Astrocyte of the hippocampus (primary cell): ENCODE measurements at places on chromosomes 2 and 18.
A peak's percentile ranks its signal among the peaks of the same experiment; 100 is the strongest.

DNA sequence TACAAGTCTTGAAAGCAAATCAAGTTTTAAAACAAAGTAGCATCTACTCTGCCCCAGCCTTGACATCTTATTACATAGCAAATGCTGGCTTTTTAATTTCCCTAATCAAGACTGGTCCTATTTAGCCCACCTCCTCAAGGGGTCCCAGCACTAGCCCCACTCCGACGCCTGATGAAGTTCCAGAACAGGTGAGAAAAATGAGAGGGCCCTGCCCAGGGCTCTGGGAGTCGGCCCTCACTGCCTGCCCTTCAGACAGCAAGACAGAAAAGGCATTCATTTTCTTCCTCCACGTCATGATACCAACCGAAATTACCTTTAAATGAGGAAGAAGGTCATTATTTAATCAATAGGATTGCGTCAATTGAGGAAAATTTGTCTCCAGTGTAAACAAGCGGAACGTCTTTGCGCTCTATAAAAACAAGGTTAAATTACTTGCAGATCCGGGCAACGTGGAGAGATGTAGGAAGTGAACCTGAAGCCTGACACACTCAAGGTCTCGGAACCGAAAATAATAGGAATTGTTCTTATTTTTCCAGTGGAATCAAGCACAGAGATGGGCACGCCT lies 170.6 kb upstream of the PKDCC start:
- no peak for DNase-seq

DNA sequence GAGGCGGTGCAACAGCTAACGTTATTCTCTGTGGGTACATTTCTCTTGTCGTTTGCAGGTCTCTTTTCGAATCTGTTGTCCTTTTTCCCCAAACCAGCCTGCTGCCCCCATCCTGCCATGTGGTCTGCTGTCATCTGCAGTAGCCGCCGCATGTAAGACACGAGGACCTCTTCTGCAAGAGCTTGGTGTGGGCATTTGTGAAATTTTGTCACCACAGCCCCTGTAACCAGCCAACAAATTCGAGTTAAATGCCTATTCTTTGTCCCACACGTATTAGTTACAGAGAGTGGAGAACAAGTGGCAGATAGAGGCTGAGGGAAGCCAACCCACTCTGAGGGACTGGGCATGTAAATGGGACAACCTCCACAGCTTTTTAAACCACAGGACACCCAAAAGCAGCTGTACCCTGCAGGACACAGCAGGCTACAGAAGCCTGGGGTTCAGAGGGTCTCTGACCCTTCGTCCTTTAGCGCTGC lies 35.0 kb downstream of the ITGA6 start:
- DNase-seq, result no peak

DNA sequence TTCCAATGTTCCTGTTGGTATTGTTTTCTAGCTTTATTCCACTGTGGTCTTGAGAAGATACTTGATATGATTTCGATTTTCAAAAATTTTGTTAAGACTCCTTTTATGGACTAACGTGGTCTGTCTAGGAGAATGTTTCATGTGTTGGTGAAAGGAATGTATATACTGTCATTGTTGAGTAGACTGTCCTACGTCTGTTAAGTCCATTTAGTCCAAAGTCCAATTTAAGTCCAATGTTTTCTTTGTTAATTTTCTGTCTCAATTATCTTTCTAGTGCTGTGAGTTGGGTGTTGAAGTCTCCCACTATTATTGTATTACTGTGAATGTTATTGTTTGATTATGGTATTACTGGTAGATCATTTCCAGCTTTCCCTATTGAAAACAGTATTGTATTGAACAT lies 55.8 kb upstream of the TTC27 start:
- no peak for DNase-seq

DNA sequence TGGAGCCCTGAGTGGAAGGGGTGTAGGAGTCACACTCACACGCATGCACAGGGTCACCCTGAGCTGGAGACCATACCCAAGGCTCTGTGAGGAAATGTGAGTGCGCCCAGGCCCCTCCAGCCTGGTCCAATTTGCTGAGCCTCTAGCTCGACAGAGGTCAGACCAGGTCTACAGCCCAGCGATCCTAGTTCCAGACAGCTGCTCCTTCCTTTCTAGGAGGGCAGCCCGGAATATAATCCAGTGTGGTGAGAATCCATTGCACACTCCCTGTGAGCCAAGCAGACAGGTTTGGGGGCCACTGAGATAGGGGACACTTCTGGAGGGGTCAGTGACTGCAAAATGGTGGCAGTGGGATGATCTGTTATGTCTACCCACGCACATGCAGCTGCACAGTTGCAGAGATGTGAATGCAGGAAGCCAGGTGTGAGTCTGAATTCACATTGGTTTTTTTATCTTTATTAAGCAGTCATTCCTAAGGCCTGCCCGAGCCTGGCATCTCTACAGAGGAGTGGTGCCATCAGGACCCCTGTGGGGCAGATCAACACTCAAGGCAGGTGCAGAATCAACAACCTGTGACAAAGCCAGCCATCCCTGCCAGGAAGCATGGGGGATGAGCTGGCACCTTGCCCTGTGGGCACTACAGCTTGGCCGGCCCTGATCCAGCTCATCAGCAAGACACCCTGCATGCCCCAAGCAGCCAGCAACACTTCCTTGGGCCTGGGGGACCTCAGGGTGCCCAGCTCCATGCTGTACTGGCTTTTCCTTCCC lies at the start of gene GPR148:
Gene GPR148 (plus strand): TSS at position 522 of the 768 bp plus-strand sequence. CDS start 82 bp downstream, at position 604.
- no peak for DNase-seq

DNA sequence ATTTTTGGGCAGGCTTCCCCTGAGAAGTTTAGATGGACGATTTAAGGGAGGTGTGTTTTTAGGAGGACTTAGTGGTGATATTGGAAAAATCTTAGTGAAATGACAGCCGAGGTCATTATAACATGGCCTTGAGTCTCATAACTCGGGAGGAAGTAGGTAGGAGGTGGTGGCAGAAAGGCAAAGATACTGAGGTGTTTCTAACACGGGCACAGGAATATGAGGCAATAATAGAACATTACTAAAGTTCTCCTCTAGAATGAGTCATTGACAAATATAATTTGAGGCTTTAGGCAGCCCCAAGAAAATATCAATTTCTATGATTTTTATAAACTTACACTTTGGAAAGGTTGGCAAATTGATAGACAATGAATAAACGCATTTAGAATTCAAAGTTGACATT lies 146.1 kb upstream of the ZEB2 start:
- no peak for DNase-seq

DNA sequence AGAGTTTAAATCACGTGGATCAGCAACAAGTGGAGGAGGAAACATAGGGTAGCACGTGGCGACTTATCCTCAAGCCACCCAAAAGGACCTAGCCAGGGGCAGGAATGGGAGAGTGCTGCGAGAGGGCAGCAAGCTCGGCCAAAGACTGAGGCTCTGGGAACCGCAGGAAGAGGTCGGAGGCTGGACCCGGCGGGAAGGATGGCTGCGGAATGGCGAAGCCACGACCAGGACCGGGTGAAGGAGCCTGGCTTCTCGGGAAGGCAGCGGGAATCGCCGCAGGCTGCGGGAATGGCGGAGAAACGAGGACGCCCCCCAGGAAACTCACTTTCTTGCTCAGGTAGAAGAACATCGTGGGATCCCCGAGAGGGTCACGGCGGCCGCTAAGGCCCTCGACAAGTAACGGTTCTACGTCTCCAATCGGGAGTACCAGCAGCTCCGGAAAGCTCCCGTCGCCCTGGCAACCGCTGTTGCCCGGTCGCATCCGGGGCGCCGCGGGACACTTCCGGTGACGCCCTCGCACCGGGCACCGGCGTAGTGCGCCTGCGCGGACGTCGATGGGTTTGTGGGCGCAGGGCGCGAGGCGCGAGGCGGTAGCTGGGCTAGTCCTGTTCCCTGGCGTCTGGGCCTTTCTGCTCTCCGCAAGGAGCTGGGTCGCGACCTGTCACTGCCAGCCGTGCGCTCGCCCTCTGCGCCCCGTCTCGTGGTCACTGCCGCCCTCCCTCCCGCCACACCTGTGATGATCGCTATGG lies at the start of gene WDR35:
Gene WDR35 (minus strand): TSS at position 439 of the 749 bp plus-strand sequence. CDS start 90 bp downstream, at position 349.
- DNase-seq, result peak; percentile 97

- DNase-seq, result no peak
Measured at GRCh38 chr18:46337271-46337670, 233.1 kb downstream of the HAUS1 start.

GRCh38 chr18:6592522-6592921 lies 137.0 kb upstream of the ARHGAP28 start:
- DNase-seq, result no peak

GRCh38 chr2:218860950-218861381 lies 1.4 kb downstream of the WNT6 start:
- peak; percentile 54 for DNase-seq

DNA sequence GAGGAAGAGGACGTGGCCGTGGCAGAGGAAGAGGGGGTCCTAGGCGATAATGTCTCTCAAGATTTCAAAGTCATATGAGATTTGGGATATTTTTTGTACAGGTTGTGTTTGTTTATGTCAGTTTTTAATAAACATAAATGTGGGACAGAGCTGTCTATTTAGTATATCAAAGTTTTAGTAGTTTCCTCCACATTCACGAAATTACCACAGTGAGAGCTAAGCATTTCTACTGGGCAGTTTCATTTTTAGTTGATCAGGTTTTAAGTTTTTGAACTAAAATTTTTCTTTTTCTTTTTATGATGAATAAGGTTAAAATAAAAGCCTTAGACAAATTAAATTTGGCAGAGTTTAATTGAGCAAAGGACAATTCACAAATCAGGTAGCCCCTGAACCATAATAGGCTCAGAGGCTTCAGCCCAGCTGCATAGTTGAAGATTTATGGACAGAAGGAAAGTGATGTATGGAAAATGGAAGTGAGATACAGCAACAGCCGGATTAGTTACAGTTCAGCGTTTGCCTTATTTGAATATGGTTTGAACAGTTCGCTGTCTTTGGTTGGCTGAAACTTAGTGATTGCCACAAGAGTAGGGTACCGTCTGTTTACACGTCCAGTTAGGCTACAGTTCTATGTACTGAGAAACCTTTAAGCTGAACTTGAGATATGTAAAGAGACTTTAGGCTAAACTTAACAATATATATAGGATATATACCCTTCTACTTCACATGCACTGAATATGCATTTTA lies 17.1 kb downstream of the SNRPD1 start:
- no peak for DNase-seq

DNA sequence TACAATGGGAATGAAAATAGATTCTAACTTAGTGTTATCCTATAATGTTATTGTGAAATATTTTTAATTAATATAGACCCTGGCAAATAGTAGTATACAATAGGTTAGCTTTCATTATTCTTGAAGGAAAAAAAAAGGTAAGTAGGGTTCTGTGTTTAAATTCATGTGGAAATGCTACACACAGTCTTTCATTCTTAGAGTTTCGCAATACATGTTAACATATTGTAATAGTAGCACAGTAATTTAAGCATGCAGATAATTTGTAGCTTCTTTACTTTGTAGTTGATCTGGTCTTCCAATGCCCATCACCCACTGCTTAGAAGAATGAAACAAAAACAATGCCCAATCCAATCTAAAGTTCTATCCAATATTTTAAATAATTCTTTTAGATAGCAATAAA lies 54.8 kb upstream of the MSTN start:
- DNase-seq, result no peak

GRCh38 chr2:58812771-58813344 lies 571.7 kb upstream of the FANCL start:
- no peak for DNase-seq

- DNase-seq, result peak; percentile 60
Measured at GRCh38 chr2:6914828-6915227, 2.4 kb upstream of the RNF144A start.

GRCh38 chr2:111679202-111679601 lies 204.8 kb downstream of the ANAPC1 start:
- DNase-seq, result no peak

DNA sequence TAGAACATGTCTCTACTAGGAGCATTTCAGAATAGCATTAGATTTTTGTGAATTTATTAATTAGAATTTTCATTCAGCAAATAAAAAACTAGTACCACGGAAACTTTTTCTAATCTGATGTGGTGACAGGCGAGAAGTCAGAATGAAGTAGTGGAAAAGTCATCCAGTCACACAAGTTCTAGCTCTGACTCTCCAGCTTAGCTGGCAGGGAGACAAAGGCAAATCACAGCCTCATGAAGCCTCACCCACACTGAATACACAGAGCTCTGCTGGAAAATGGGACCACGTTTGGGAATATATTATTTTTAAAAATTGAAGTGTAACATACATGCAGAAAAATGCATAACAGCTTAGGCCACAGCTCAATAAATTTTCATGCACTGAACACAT lies 86.1 kb downstream of the L3MBTL4 start:
- DNase-seq, result peak; percentile 11

GRCh38 chr2:12341920-12342319 lies 374.8 kb upstream of the TRIB2 start:
- no peak for DNase-seq

GRCh38 chr2:4499316-4500030 lies 796.1 kb downstream of the DCDC2C start:
- DNase-seq, result no peak

DNA sequence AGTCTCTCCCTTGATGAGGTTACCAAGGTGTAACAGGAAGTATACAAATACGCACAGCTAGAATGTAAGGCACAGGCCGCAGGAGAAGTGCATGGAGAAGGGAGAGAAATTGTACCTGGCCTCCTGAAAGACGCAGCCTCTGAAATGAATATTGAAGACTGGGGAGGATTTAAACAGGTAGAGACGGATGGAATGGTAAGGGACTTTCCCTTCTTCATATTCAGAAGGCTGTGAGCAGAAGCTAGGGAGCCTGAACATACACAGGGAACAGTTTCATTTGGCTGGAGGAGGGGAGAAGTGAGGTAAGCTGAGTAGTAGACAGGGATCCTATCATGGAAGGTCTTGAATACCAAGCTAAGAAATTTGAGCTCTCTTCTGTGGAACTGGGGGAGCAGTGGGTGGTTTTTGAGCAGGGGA lies 112.7 kb downstream of the ANKRD44 start:
- DNase-seq, result no peak

DNA sequence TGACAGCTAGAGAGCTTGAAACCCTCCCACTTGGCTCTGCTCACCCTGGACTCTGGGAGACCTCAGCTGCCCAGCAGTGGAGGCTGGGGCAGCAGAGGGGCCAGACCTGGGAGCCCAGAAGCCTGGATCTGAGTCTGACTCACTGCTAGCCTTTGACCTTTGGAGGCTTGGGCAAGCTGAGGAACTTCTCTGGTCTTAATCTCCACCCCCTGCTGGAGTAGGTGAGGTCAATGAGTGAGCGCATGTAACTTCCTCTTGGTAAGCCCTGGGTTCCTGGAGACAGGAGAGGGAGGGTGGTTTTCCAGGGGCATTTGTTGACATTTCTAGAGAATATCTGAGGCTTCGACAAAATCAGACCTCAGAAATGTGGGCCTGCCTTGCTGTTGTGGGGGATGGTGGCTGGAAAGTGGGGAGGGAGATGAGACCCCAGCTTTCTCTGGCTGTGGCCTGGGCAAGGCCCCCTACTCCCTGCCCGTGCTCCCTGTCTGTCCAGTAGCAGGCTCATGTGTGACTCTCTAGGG lies 73.0 kb upstream of the YWHAQ start:
- DNase-seq, result peak; percentile 48

GRCh38 chr18:55346387-55346786 lies 241.6 kb downstream of the TCF4 start:
- DNase-seq, result no peak

- DNase-seq, result peak; percentile 87
Measured at GRCh38 chr2:28958689-28959088, 22.4 kb upstream of the TOGARAM2 start.

- peak; percentile 51 for DNase-seq
Measured at GRCh38 chr2:210938228-210938627, 381.8 kb downstream of the CPS1 start.
